CD4-positive, alpha-beta memory T cell (primary cell): ENCODE measurements at places on chromosomes 5 and 9.

GRCh38 chr5:151660616-151661495, 25.9 kb downstream of the SPARC start:
- DNase-seq, result no peak

DNA sequence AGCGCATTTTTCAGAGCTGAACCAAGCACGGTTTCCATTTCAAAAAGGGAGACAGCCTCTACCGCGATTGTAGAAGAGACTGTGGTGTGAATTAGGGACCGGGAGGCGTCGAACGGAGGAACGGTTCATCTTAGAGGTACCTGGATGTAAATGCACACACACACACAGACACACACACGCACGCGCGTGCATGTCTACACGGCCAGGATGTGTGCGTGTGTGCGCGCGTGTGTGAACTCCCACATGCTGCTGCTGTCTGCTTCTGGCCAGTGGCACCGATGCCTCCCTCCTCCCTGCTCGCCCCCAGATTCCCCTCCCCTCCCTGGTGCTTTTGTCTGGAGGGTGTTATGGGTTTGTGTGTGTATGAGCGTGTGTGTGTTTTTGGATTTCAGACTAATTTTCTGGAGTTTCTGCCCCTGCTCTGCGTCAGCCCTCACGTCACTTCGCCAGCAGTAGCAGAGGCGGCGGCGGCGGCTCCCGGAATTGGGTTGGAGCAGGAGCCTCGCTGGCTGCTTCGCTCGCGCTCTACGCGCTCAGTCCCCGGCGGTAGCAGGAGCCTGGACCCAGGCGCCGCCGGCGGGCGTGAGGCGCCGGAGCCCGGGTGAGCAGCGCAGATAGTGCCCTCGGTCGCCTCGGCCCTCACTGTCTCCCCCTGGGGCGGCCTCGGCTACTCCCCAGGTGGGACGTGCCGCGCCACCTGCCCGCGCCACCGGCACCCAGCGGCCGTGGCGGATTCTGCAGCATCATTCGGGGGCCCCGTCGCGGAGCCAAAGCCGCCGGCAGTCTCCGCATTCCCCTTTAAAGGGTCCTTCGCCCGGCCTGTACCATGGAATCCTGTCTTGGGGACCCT, at the start of gene NTRK2:
NTRK2 (plus strand) TSS at position 442 of the 850 bp plus-strand sequence. CDS start 1,020 bp downstream, outside the sequence.
- DNase-seq, result peak; percentile 29

- DNase-seq, result no peak
Measured at GRCh38 chr9:125649315-125649714, 57.7 kb downstream of the MAPKAP1 start.

DNA sequence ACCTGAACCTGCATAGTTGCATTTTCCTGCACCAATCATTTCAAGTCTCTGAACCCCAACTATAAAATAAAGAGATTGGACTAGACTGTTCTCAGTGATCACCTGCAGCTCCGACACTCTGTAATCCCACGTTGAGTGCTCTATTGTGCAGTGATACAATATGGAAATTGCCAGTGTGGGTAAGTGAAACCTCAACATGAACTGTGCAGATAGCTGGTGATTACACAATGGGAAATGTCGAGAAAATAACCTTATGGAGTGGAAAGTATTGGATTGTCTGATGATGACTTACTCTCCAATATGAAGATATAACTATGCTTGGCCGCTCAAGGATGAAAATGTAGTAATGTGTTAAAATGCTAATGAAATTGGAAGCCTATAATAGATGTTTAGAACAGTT, 293.1 kb upstream of the BRINP1 start:
- no peak for DNase-seq

DNA sequence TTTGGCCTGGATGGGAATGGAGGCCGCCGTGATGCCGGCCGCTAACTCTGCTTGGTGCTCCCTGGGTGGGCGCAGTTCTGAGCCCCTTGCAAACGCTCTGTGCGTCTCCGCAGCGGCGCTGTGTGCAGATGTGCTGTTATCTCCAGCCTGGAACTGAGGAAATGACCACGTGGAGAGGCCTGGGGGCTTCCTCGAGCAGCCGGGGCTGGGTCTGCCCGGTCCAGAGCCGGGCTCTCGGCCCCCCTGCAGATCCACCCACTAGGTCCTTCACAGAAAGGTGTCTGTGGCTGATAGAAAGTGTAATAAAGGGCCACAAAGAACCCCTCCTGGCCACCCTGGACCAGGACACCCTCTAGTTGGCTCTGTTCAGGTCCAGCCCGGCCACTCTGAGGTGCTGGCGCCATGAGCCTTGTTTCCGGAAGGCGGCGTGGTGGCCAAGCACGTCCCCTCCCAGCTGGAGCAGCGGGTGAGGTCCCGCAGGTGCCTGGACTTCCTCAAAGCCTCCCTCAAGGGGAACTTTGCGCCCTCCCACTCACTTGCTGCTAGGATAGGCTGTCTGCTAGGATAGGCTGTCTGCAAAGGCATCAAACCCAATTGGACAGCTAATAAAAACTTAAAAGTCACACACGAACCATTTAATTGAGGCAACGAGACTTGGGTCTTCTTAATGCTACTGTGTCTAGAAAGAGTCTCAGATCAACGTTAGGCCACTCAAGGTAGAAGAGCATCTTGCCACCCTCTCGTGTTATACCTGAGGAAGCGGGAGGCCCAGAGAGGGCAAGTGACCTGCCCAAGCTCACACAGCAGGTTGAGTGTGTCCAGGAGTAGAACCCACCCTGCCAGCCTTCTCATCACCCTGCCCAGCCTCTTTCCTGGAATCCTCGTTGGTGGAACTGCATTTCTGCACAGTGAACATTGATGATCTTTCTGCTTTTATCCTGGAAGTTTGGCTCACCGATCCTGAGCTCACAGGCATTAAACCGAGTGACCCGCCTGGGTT, 109.3 kb upstream of the FCN2 start:
- DNase-seq, result no peak

- DNase-seq, result peak; percentile 58
Measured at GRCh38 chr5:139844472-139845145, 49.0 kb downstream of the PSD2 start.

GRCh38 chr9:72363908-72364678, 915 bp downstream of the ZFAND5 start:
- DNase-seq, result peak; percentile 78

DNA sequence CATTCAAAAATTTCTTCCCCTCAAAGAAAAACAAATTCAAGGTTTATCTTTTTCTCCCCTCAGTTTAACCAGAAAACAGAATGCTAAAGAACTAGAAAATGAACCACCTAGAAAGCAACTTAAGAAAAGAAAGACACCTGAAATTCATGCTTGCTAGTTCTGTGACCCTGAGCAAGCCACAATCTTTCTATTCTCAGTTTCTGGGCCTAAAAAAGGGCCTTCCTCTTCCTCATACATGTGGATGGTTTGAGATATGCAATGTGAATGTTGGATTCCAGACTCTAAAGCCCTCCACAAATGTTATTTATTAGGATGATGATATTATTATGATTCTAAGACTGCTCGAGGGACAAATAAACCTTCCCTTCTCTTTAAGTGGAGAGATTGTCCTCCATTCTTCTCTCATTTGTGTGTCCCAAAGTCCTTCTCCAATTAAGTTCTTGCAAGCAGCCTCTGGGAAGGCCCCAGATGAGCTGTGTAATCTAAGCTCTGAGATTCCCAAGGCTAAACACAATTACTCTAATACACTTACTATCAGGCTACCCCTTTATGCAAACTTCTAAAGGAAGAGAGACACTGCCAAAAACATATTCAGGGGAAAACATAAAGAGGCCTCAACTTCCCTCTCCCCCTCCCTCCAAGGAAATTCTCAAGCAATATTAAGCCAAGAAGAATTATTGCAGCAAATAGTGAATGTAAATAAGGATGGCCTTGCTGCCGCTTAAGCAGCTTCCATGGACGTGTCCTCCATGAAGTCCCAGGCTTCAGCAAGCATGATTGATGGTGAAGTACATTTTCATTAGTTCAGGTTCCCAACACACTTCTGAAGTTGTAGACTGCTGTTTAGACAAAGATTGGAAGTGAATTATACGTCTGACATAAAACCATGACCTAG, 80.2 kb downstream of the PRKACG start:
- DNase-seq, result no peak

GRCh38 chr9:129030191-129030590, 2.1 kb upstream of the SH3GLB2 start:
- no peak for DNase-seq

- DNase-seq, result no peak
Measured at GRCh38 chr5:141778683-141779082, 96.7 kb upstream of the ARAP3 start.

DNA sequence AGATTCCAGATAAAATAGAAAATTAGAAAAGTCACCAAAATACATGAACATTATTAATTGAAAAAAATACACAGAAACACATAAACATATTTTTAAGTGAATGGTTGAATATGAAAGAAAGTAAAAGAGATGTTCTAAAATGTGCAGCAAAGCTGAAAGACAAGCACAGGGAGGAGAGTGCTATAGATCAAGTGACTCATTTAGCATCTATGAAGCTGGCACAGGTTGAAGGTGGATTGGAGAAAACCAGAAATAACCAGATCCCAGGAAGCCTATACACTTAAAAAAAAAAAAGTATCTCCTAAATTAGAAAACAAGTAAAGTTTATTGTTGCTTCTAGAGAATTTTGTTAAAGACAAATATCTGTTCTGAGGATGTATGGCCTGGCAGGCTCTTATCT, 338.9 kb downstream of the CDH12 start:
- no peak for DNase-seq

DNA sequence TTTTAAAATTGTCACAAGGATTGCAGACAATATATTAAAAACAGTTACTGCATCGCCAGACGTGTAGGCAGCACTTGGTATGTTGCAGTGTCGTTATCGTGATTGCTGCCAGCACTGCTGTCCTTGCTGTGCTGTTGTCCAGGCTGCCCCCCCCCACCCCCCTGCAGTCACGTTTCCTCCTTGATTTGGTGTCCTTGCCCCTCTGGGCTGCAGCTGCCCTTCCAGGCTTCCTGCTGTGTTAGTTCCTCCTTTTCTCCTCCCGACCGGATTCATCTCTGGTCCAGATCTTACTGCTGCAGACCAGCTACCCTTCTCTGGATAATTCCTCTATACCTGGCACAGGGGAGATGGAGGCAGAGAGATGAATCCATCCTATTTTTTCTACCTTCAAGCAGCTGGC, 298.9 kb downstream of the TRIM32 start:
- no peak for DNase-seq

- DNase-seq, result no peak
Measured at GRCh38 chr9:95018099-95018936, 291.8 kb downstream of the AOPEP start.

- DNase-seq, result no peak
Measured at GRCh38 chr9:7901621-7902020, 102.0 kb upstream of the DMAC1 start.

- DNase-seq, result no peak
Measured at GRCh38 chr5:123262216-123262823, 160.9 kb downstream of the CEP120 start.

DNA sequence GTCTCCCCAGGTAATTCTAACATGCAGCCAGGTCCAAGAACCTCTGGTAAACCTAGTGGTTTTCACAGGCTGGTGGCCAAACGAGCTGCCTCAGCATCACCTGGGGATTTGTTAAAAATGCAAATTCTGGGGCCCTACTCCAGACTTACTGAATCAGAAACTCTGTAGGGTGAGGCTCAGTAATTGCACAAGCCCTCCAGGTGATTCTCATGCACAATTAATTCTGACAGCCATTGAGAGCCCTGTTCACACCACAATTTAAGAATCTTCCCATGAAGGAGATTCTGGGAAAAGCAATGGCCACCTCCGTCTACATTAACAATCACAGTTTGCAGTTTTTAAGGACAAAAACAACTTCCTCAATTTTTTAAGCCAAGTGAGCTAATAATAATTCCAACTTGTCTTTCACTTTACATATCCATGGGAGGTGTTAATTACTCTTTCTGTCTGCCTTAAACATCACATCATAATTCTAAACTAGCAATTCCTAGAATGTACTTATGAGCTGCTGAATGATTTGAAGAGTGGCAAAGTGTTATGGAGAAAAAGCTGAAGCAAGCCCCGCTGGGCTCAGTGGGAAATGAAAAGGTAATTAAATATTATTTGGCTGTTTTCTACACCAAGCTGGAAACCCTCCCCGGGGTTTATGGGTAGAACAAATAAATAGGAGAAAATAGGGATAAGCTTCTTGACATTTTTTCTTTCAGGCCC, 70.0 kb downstream of the GLDC start:
- DNase-seq, result no peak

DNA sequence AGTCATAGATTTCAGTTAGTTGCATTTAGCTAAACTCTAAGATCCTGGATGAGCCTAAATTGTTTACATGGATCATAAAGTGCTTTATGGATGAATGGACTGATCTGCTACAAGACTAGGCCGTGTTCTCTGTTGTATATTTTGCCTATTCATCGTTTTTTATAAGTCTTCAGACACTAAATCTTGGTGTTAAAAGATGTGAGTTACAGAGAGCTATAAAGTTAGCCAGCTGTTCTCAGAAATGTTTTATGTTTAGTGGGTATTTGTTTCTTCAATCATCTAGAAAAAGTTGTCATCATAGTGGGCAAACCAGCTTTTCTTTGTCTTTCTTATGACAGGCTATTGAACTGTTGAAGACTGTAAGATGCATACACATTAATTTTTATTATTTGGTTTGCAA, 585.8 kb upstream of the SEMA6A start:
- DNase-seq, result no peak

DNA sequence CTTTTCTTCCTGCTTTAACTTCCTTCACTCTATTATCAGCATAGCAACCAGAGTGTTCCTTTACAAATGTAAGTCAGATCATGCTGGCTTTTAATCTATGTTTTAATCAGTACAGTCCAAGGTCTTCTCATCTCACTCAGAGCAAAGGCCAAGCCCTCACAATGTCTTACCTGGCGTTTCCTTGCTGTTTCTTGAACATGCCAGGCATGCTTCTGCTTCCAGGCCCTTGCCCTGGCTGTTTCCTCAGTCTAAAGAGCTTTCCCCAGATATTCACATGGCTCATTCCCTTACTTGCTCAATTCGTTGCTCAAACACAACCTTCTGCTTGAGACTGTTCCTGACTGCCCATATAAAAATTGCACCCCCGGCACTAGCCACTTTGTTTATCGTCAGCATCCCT, 121.7 kb upstream of the GLRA1 start:
- DNase-seq, result no peak

DNA sequence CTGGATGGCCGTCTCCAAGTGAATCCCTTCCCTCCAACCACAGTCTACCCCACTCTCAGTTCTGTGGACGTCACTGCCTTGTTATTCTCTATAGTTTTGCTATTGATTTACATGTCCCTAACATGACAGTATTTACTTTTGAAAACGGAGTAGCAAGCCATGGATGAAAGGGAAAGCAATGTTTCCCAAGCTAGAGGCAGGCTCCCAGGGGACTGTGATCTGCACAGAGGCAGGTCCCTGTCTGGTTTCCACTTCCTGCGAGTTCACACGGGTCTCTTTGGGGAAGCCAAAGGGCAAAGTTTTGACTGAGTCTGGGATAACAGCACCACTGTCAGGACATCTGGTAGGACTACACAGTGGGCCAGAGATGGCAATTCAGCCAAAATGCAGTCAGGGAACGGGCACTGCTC, 12.7 kb downstream of the C9orf153 start:
- no peak for DNase-seq

DNA sequence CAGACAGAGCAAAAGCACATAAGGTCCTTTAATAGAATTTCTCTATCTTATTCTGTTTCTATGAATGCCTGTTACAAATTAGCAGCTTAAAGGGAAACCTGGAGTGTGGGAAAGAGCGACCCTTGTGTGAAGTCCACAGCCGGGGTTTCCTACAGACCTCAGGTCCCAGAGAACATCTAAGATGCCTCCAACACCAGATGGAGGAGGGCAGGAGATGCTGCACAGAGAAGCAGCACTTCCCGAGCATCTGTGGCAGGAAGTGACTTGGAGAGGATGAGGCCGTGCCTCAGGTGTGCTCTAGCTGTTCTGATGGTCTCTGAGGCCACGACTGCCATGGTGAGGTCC, 26.8 kb downstream of the IRF1 start:
- DNase-seq, result no peak

GRCh38 chr9:111052791-111053190, 14.5 kb upstream of the LPAR1 start:
- DNase-seq, result no peak
